ENCODE measurements at places on chromosomes 3 and 15.
A peak's percentile ranks its signal among the peaks of the same experiment; 100 is the strongest.

GRCh38 chr3:42829628-42830436, 20.6 kb downstream of the ACKR2 start:
- no peak for DNase-seq

GRCh38 chr15:87121336-87121735, 1041.7 kb downstream of the AGBL1 start:
- peak; percentile 44 for DNase-seq

DNA sequence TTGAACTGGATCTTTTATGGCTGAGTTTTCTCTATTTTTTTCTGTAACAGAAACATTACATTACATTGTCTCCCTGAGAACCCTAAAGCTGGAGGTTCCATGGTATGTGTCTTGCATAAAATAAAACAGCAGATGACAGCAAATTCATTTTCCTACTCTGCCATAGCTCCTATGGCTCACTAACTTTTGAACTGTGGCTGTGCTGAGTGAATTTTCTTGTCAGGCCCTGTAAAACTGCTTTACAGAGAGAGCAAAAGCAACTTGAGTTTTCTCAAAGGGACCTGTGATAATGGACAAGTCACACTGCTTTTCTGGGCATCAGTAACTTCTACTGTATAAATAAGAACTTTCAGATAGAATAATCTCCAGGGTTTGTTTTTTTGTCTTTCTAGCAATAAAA, 129.9 kb upstream of the TSC22D2 start:
- no peak for DNase-seq

DNA sequence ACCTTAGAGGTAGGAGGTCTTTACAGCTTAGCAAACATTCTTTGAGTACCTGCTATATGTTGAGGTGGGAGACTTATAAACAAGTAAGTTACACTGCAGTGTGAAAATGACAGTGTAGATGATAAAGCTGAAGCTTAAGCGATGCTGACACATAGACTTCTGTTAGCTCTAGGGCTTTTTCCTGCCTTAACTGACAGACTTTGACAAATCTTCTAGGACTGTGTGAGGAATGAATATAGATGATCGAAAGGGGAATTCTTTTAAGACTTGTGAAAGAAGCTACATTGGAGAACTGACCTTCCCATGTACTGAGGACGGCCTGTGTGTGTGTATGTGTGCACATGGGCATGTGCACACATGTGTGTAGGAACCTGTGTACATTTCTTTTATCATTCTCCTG, 22.7 kb downstream of the BOC start:
- DNase-seq, result no peak

- no peak for DNase-seq
Observed at GRCh38 chr15:60620708-60621107, 141.8 kb upstream of the ICE2 start.

GRCh38 chr3:111968319-111969054, 10.3 kb upstream of the ABHD10 start:
- no peak for DNase-seq

GRCh38 chr15:34889476-34889875, 80.1 kb downstream of the AQR start:
- peak; percentile 3 for DNase-seq

DNA sequence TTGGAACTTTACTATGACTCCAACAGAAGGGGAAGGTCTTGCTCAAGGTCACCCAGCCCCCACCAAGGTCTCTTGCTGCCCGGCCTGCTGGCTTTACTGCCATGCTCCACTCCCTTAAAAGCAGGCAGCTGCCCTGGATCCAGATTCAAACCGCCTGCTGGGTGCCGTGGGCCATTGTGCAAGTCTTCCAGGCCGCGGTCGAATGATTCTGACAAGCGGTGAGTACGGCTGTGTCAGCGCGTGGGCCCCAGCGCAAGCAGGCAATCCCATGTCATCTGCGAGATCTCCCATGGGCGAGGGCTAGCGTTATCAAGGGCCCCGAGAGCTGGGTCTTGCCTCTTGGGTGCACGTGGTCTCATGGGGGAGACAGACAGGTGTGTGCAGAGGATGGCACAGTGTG, 37.6 kb downstream of the CORO2B start:
- DNase-seq, result no peak

DNA sequence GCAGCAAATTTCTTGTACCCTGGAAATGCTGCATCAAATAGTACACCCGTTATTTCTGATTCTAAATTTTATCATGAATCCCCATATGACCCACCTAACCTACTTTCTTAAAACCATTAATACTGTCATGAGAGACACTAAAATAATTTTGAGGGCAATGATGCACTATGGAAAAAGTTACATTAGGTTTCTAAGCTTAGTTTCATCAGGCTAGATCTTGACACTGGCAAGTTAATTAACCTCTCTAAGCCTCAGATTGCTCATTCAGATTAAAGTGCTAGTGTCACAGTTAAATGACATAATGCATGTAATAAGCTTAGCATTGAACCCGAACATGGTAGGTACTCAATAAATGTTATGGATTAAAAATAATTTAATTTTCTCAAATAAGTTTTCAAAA, 8.2 kb downstream of the GOLIM4 start:
- DNase-seq, result no peak

DNA sequence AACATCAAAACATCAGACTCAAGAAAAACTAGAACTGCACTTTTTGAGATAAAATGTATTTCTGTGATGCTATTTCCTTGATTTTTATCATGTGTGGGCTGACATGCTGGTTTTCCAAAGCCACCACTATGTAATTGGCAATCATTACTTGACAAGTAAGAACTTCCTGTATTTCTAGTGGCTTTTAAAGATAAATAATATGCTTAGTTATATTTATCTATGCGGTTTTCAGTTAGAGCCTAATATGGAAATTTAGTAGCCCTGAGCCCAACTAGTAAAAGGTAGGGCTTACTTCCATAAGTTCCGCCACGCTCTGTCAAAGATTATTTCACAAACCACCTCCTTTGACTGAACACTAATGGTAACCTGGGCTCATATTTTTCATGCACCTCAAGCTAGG, 91.6 kb downstream of the PPARG start:
- DNase-seq, result no peak

- DNase-seq, result no peak
Observed at GRCh38 chr3:37997791-37998370, 7.3 kb downstream of the VILL start.

DNA sequence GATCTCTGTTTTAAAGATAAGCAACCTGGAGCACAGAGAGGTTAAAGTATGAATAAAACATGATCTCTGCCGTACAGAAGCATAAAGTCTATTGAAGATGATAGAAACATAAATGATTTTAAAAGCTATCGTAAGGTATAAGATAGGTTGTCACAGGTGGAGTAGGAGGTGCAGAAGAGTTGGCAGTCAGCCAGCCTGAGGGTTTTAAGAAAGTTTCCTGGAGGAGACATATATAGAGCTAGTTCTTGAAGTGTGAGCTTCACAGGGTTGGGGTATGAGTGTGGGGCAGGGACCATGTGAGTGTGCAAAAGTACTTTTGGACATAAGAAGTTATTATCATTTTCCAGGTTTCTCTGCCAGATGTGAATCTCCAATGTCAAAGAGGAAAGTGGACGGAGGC, 3.9 kb upstream of the FGF12 start:
- no peak for DNase-seq

- DNase-seq, result no peak
Observed at GRCh38 chr3:128734523-128735189, 8.7 kb downstream of the RAB7A start.

- peak; percentile 24 for DNase-seq
Observed at GRCh38 chr3:14016900-14017475, 107.7 kb downstream of the CHCHD4 start.

GRCh38 chr3:38598791-38599190, 50.7 kb downstream of the SCN5A start:
- no peak for DNase-seq

DNA sequence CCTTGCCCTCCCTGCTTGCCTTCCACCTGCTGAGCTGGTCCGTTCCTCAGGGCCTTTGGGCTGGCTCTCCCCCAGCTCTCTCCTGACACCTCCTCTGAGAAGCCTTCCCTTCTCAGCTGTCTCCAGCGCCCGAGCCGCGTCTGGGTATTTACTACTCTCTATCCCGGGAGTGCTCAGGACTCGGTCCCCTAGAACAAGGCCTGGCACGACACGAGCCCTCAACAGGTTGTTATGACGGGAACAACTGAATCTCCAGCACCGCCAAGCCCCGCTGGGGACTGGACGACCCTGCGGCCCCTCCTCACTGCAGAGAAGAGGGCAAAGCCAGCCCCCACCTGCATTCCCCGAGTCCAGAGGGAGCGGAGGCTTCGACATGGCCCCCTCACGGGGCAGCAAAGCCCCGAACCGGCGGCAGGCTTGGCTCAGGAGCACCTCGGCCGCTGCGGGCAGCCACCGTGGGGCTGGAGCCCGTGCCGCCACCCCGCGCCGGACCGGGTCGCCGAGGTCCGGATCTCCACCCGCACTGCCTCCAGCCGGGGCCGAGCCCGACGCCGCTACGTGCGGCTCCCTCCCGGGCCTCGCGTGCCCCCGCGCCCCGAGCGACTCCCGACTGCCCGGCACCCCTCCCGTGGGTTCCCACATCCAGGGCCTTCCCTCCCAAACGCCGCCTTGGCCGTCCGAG, 792 bp downstream of the TPRA1 start:
- no peak for DNase-seq

DNA sequence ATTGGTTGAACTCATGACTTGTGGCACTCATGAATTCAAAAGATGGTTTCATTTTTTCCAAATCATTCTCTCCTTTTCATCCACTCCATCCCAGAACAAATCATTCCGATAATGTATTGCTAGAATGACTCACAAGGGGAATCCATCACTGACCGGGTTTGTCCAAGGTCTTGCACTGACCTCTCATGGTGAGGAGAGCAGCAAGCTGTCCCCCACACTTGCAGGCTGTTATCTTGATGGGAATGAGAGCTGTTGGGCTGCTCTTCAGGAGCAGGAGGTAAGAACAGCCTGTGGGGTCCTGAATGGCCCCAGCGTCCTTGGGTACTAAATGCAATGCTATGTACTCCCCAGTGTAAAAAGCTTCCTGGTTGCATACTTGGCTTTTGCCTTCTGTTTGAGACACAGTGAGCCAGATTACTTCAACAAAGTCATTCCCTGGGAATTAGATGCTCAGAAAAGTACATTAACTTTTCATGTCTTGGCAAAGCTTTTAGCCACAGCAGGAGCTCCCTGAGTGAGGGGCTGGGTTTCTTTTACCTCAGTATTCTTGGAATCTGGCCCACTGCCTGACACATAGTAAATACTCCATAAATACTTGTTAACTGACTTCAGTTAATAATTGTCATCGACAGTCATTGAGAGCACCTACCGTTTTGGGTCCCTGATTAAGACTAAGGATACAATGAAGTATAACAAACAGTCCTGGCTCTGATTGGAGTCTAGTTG, 24.1 kb downstream of the CCNL1 start:
- DNase-seq, result peak; percentile 51

GRCh38 chr15:25055356-25056068, 100.7 kb downstream of the SNRPN start:
- DNase-seq, result no peak

- DNase-seq, result no peak
Observed at GRCh38 chr15:93954985-93955571, 276.3 kb upstream of the MCTP2 start.

DNA sequence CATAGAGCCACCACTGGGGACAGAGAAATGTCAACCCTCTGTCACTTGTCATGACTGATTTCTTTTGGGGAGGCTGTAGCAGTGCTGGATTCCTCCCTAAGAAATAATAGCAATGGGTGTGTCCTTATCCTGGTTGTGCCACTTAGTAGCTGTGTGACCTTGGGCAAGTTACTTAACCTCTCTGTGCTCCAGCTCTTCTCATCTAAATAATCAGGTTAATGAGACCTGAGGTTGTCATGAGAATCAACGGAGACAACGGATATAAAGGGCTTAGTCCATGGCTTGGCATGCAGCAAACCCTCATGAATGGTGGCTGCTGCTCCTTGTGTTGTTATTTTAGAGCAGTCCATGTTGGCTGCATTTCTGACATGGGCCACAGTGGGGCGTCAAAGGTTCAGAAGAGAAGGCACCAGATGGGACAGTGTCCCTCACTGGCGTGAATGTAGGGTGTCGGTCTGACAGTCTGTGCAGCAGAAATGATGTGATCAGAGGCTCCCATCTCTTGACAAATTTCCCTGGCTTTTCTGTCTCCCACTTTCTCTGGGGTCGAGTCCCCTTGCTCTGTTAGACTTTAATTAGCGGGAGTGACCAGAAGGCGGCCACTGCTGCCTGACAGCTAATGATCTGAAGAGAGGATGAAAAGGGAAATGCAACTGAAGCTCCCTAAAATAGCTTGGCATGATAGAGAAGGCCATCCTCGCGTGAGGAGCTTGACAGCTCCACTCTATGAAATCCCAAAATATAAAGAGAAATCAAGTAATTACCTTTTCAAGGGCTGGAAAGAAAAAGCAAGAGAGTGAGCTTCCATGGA, 209.4 kb downstream of the CADPS start:
- DNase-seq, result peak; percentile 79

GRCh38 chr15:78193731-78194567, 40.4 kb downstream of the ACSBG1 start:
- DNase-seq, result no peak

DNA sequence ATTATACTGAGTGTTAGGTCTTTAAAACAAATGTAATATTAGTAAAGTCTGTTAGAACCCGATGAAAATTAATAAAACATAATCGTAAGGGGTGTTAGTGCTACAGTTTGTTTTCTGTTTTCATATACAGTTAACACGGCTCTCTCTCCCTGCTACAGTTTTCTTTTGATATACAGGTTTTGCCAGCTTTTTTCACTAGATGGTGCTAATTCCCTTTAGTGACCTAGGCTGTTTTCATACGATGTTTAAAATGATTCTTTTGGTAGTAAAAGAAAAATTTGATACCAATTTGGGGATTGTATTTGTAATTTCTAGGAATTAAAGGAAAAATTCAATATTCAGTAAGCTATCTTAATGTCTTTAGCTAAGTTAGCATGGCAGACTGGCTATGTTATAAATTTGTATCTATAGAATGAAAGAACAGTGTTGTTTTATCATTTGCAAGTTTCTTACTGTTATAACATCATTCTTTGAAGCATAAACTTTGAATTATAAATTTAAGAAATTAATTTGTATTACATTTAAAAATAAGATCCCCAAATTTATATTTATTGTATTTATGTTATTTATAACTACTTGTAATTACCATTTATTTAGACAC, 11.5 kb downstream of the APH1B start:
- DNase-seq, result peak; percentile 52

GRCh38 chr15:92528736-92529135, 126.8 kb downstream of the FAM174B start:
- peak; percentile 21 for DNase-seq
